ENCODE measurements at places on chromosomes 7 and 10. TPM values are rescaled to one million over a fixed set of nuclear protein-coding genes. Genes with fewer than 3 reads are reported as not detected.

DNA sequence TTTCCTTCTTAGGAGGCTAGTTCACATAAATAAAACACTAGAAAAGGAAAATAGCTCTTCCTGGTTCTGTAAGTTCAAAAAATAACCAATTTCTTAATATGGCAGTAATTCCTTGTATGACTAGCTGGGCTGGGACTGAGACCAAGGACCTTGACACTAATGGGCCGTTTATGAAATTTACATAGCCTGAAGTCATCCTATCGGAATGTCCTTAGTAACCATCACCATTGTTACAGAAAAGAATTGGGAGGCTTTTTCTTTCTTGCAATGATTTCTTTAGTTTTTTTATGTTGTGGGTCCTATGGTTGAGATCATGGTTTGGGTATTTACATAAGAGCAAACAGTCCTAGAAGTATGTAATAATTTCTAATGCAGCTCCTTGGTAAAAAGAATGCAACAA is 87.1 kb upstream of the HDAC9 start:
- H3K36me3 ChIP-seq: no peaks in the 10 kb centered on the region
- no peak overlapping the region for H3K4me3 ChIP-seq
- no peaks in the 10 kb centered on the region for H3K4me1 ChIP-seq
- no peak overlapping the region for H3K27ac ChIP-seq

The FAM25G gene
- total RNA-seq: not detected

DNA sequence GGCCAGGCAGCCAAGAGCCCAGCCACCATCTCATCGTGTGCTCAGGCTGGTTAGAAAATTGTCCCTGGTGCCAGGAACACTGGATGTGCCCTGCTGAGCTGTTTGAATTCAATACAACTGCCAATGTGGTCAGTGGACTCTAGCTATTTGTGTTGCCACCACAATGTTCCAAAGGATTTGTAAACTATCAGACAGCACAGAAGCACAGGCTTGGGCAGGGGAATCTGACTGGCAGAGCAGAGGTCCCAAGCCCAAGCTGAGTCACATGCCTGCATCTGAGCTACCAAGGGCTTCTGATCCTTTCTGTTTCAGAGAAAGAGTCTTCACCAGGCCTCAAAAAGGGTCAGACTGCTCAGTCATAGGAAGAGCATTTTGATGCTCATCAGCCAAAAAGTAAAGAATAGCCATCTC is 232.1 kb upstream of the SEMA3C start:
- DNase-seq: no peak
- H3K27me3 ChIP-seq: no peaks in the 10 kb centered on the region
- no peaks in the 10 kb centered on the region for H3K4me1 ChIP-seq
- H3K27ac ChIP-seq: no peak overlapping the region

The LEP gene
- not detected for total RNA-seq

The CCL24 gene
- total RNA-seq: 6.0 TPM

DNA sequence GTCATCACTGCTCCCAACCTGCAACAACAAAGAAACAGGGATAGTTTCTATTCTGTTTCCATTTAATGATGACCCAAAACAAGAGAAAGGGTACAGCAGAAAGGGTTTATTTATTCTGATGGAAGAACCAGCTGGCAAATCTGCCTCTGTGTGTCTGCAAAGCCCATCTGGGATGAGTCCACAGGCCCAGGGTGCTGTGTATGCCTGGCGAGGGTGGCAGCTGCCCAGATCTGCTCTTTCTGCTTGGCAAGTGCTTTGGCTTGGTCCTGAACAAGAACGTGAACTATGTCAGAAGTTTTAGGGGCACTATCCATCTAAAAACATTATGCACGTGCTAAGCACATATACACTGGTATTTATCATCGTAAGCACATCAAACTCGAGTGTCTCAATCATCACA is 333.8 kb downstream of the CXCL12 start:
- H3K4me3 ChIP-seq: no peak overlapping the region
- no peak for DNase-seq
- no peaks in the 10 kb centered on the region for H3K36me3 ChIP-seq
- no peak overlapping the region for H3K27ac ChIP-seq
- no peaks in the 10 kb centered on the region for H3K27me3 ChIP-seq

The NPY gene
- total RNA-seq: not detected

GRCh38 chr7:92729172-92729571 is 107.2 kb downstream of the CDK6 start:
- H3K36me3 ChIP-seq: no peaks in the 10 kb centered on the region
- DNase-seq: no peak
- no peaks in the 10 kb centered on the region for H3K4me1 ChIP-seq
- no peak overlapping the region for H3K4me3 ChIP-seq
- H3K27me3 ChIP-seq: no peaks in the 10 kb centered on the region
- H3K27ac ChIP-seq: no peak overlapping the region

The HTRA1 gene
- 7.9 TPM for total RNA-seq

GRCh38 chr10:92574548-92575261 is 812 bp upstream of the IDE start:
- no peaks in the 10 kb centered on the region for H3K36me3 ChIP-seq
- peaks cover 9% of the 10 kb centered on the region for H3K4me1 ChIP-seq
- H3K4me3 ChIP-seq: peak overlapping the region; percentile 76
- H3K27me3 ChIP-seq: no peaks in the 10 kb centered on the region
- no peak for DNase-seq

The RELN gene
- not detected for total RNA-seq

The GPAM gene
- total RNA-seq: 6.0 TPM

GRCh38 chr7:158784270-158784669 is 45.0 kb downstream of the ESYT2 start:
- H3K36me3 ChIP-seq: no peaks in the 10 kb centered on the region
- no peak for DNase-seq
- H3K27ac ChIP-seq: peak overlapping the region; percentile 77
- no peaks in the 10 kb centered on the region for H3K27me3 ChIP-seq

All from transverse colon (tissue), 4 donors.